ENCODE measurements at places on chromosomes 12 and 14.

GRCh38 chr12:56271031-56271430 is 4.3 kb downstream of the COQ10A start:
- no peak for DNase-seq

GRCh38 chr12:109545826-109546225 is 27.5 kb downstream of the MMAB start:
- no peak for DNase-seq

GRCh38 chr12:128820723-128821432 is 2.9 kb downstream of the SLC15A4 start:
- no peak for DNase-seq

DNA sequence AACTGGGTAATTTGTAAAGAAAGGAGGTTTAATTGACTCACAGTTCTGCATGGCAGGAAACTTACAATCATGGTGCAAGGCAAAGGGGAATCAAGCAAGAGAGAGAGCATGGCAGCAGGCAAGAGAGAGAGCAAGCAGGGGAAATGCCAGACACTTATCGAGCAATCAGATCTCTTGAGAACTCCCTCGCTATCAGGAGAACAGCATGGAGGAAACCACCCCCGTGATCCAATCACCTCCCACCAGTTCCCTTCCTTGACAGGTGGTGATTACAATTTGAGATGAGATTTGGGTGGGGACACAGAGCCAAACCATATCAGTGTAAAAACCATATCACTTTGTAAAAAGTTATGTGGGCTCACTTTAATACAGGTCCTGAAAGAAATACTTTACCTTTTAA is 56.4 kb upstream of the NEDD1 start:
- no peak for DNase-seq

DNA sequence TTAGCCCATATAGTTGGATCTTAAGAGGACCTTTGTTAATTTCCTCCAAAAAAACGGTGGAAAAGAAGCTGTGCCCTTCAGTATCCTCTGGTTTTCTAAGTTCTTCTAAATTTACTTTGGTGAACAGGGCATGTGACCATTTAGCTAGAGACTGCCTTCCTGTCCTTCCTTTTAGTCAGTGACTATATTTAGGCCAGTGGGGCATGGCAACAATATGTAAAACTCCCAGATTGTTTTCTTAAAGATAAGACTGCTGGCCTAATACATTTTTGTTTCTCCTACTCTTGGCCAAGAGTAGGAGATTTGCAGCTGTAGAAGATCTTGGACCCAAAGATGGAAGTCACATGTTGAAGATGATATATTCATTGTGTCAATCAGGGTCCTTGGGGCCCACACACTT is 325.1 kb upstream of the DCN start:
- DNase-seq = no peak

GRCh38 chr14:40762177-40762576 is 844.5 kb upstream of the LRFN5 start:
- no peak for DNase-seq

- no peak for DNase-seq
These were observed 240.9 kb downstream of the TMEM121 start for GRCh38 chr14:105767315-105767714.

- DNase-seq = no peak
These were observed 85.1 kb downstream of the GCH1 start for GRCh38 chr14:54817506-54817905.

- DNase-seq = no peak
These were observed 326.6 kb downstream of the BTG1 start for GRCh38 chr12:91819132-91819447.

DNA sequence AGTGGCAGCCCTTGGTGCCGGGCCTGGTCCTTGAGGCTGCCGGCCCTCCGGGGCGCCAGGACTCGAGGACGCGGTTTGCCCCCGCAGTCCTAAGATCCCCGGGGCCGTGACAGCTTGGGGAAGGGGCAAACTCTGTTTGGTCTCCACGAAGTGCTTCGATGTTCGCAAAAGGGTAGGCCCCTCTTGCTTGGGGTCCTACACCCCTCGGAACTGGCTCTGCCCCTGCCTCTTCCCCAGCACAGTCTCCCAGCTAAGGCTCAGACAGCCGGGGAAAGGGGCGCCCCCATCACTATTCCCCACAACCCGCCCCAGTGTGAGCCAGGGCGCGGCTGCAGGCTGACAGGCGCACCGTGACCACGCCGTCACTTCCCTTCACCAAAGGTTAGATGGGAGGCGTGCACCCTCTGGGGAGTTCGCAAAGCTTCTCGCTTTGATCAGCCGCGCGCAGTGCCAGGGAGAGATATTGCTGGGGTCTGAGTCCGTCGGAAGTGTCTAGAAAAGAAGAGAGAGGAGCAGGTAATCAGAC is 7.2 kb upstream of the OTX2 start:
- no peak for DNase-seq

DNA sequence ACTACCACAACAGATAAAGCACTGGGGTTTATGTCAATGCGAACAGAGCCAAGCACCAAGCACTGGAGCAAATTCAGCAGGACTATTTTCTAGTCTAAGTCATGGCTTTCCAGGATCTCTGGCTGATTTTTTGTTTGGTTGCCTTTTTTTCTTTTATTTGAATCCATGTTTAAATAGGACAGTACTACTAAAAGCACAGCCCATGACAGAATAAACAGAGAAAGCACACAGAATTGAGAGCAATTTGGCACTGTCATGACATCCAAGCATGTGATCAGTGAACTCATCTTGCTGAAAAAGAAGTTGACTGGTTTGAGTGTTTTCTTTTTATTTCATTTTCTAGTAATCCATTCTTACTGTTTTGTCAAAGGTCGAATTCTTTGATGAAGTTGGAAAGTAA is 23.1 kb upstream of the RERG start:
- no peak for DNase-seq

DNA sequence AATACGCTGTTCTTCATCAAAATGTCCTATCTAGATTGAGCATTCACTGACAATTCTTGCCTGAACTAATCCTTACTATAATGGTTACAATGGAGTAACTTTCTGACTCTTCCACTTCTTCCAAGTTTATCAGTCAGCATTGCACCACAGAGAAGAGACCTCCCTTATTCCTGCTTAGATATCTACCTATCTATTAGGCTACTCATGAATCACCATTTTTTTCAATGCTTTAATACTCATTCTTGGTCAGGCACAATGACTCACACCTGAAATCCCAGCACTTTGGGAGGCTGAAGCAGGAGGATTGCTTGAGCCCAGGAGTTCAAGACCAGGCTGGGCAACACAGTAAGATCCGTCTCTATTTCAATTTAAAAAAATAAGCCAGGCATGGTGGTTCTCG is 39.3 kb downstream of the RPS6KA5 start:
- no peak for DNase-seq

DNA sequence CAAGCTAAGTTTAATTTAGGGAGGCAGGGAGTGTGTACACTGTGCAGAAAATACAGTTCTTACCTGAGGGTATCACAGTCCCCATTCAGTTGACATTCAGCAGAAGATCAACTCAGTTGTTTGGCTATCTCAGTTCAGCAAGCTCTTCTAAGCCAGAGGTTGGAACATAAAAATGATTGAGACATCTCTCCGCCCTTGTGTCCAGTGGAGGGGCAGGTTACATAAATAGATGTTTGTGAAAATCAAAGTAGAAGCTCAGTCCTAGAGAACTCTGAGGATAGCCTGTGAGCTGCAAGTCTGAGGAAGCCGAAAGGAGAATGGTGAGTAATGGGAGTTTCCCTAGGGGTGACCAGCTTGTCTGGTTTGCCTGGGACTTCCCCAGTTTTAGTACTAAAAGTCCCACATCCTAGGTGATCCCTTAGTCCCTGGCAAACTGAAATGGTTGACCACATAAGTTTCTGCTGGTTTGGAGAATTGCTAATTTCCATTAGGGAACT is 251.4 kb upstream of the ATP2B1 start:
- DNase-seq = no peak

All from stimulated activated CD8-positive, alpha-beta memory T cell treated with anti-CD3 and anti-CD28 coated beads, Interleukin-4, amount 100 ng/mL, for 1 hour (primary cell).